SW480 (cell line): ENCODE measurements at places on chromosomes 5 and 9.
A peak's percentile ranks its signal among the peaks of the same experiment; 100 is the strongest.

GRCh38 chr9:85228111-85228855 lies 513.5 kb downstream of the AGTPBP1 start:
- no peak for DNase-seq

- DNase-seq: peak; percentile 57
Measured at GRCh38 chr5:173573126-173573960, 43.1 kb downstream of the BOD1 start.

- no peak for DNase-seq
Measured at GRCh38 chr5:72152545-72152944, 45.3 kb downstream of the MAP1B start.

- no peak for DNase-seq
Measured at GRCh38 chr5:90221951-90222350, 187.6 kb downstream of the CETN3 start.

- no peak for DNase-seq
Measured at GRCh38 chr5:106877881-106878280, 792.9 kb downstream of the EFNA5 start.

- DNase-seq: no peak
Measured at GRCh38 chr9:98241357-98242300, 13.8 kb downstream of the TBC1D2 start.

DNA sequence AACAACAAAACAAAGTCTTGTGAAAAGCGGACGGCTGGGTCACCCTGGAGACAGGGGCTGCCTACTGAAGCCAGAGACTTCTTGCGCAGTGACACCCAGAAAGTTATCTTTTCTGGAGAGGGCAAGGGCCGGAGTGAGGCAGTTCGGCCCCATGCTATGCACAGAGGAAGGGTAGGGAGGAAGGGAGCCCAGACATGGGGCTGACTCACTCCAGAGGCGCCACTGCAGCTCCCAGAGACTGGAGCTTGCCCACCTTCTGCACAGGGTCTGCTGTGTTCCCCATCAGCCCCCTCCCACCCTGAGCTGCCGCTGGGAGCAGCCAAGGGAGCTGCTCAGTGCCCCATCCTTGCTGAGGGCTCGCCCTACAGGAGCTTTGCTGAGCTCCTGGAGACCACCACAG lies 13.3 kb downstream of the SLC6A3 start:
- no peak for DNase-seq

DNA sequence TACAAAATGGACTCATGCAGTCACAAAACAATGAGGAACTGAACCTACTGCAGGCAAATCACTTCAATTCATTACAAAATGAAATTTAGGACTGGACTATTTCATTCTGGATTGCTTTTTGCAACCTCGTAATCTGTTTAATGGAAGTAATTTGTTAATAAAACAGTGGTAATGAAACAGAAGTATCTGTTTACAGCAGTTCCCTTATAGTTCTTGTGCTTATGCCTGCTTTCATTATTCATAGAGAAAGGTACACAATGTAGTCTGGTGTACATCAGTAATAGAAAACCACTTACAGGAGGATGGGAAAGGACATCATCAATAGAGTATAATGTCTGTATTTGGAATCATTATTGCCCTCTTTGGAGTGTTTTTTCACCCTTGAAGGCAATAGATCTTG lies 389.2 kb upstream of the NUDT12 start:
- DNase-seq: no peak

DNA sequence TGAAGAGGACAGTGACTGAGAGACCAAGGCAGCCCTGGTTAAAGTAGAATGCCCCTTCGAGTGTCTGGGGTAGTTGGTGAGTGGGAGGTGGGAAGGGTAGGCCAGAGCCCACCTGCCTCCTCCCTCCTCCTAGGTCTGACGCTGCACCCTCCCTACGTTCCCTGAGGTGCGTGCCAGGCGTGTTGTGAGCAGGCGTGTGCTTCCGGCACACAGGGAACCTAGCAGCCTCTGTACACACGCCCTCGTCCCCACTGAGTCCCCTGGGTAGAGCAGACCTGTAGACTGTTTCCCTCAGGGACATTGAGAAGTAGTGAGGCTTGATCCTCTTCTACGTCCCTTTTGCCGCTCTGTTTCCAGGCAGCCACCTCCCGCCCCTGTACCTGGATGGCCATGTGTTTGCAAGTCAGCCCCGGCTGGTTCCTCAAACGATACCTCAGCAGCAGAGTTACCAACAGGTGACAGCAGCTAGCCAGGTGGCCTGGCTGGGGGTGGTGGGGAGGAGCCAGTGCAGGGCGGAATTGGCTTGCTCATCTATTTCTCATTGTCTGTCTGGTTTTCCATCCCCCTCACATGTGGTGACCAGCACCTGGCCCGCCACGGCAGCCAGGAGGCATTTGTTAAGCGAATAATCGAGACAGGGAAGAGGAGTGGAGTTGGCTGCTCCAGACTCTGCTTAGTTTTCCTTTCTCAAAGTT lies 16.8 kb upstream of the POMT1 start:
- no peak for DNase-seq

- no peak for DNase-seq
Measured at GRCh38 chr5:42131081-42131480, 206.0 kb downstream of the FBXO4 start.

- DNase-seq: no peak
Measured at GRCh38 chr5:148972974-148973374, 89.9 kb downstream of the SH3TC2 start.

DNA sequence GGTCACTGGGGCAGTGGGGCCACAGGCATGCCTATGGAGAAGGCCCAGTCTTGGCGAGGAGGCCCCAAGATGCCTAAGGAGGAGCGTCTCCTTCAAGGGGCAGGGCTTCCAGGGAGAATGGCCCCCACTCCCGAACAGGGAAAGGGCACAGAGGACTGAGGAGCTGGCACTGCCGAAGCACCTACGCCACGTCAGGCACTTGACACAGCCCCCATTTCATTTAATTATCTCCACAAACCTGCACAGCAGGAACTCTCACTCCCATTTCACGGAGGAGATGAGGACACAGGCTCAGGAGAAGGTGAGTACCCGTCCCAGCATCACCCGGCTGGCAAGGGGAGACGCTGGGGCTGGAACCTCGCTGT lies 26.0 kb downstream of the EGR1 start:
- no peak for DNase-seq

DNA sequence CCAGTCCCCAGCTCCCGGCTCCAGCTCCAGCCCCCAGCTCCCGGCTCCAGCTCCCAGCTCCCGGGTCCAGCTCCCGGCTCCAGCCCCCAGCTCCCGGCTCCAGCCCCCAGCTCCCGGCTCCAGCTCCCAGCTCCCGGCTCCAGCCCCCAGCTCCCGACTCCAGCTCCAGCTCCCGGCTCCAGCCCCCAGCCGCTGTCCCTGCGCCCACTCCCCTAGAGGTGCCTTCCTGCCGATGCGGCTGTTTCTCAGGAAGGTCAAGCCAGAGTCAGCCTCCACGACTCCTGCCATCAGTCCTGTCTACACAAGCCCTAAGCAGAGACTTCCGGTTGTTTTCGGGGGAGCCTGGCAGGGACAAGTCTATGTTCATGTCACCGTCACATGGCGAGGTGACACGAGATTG lies 74.8 kb downstream of the ZNF354C start:
- no peak for DNase-seq

DNA sequence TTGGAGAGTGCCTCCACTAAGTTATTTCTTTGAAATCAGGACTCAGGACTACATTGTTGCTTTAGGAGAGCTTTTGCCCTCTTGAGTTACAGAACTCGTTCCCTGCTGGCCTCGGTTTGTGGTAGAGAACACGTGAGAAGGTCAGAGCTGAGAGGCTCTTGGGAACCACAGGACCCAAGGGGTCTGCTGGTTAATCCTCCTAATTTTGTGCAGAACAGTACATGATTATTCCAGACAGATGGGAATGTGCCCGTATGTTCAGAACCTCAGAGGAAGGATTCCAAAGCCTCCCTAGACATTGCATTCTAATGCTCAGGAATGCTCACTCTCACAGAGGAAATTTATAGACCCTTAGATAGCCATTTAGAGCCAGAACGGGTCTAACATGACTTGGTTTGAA lies 25.2 kb upstream of the BASP1 start:
- no peak for DNase-seq

DNA sequence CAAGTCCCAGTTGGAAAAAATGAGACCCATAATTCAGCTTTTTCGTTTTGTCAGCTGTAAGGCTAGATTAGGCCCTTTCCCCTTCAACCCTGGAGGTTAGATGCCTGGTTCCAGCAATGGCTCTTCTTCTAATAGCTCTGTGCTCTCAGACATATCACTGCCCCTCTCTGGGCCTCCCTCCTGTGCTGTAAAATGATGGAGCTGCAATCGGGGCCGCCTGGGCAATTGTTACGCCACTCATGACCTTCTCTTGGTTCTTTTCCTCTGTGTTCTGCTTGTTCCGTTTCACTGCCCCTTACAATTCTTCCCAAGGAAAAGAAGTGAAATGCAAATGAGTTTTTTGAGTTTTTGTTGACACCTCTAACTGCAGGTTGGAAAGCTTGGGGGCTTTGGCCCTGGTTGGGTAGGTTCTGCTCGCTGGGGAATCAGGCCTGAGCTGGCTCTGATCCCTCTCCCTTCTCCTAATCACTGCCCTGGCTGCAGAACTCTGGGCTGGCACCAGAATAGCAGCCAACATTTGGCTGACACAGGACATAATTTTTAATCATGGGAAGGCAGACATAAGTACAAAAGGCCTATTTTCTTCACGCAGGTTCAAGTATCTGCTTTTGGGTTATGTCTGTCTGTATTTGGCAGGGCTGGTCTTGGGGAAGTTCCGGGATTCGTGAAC lies 110.9 kb downstream of the FOXD1 start:
- DNase-seq: no peak
